Fibroblast of skin of left biceps (primary cell): ENCODE measurements at places on chromosomes 4 and X.

DNA sequence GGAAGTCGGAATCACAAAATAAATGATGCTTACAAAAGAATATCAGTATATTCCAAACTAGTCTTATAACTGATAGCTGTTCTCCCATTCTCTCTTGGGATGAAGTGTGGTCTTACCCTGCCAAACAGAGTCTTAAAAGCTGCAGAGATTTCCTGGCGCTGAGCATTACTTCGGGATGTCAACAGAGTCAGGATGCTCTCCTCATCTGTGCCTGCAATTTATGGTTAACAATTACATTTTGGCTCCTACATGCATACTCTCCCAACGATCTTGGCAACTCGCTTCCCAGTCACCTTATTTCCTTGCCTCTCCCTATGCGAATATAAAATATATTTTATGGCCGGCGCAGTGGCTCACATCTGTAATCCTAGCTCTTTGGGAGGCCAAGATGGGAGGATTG is 12.2 kb downstream of the ANXA5 start:
- DNase-seq, result no peak

DNA sequence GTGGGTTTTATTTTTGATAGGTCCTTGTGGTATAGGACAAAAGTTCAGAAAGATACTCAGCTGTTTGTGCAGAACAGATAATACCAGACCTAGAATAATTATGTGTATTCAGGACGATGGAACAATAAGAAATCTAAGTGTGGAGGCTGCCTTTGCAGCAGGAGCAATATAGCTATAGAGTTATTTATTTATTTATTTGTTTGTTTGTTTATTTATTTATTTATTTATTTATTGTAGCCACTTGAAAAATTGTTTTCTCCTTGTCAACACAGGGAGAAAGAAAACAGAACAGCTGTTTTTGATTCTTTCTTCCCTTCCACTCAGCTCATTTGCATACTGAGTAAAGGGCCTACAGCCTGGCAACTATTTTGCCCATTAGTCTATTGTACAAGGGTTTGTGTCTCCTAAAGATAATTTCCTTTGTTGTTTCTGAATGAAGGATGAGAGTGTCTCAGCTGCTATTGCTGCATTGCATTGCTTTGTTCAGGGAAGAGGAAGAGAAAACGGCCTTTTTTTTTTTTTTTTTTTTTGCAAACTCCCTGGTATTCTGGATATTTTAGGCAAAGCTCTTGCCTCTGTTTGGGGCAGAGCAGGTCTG is 56.0 kb upstream of the ESX1 start:
- DNase-seq, result no peak

DNA sequence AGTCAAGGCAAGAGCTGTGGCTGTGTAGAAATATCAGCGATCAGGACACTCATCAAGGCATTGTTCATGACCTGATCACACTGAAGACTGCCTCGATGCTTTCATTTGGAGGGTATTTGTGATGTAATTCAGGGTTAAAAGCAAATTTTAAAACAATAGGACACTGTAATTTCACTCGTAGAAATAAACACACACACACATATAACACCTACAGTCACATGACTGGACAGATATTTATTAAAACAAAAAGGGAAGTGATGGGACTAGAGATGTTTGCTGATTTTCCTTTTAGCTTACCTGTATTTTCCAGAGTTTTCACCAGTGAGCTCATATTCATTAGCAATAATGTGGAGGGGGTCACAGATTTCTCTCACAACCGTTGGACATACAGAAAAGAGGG is 51.1 kb upstream of the KDR start:
- DNase-seq, result no peak

DNA sequence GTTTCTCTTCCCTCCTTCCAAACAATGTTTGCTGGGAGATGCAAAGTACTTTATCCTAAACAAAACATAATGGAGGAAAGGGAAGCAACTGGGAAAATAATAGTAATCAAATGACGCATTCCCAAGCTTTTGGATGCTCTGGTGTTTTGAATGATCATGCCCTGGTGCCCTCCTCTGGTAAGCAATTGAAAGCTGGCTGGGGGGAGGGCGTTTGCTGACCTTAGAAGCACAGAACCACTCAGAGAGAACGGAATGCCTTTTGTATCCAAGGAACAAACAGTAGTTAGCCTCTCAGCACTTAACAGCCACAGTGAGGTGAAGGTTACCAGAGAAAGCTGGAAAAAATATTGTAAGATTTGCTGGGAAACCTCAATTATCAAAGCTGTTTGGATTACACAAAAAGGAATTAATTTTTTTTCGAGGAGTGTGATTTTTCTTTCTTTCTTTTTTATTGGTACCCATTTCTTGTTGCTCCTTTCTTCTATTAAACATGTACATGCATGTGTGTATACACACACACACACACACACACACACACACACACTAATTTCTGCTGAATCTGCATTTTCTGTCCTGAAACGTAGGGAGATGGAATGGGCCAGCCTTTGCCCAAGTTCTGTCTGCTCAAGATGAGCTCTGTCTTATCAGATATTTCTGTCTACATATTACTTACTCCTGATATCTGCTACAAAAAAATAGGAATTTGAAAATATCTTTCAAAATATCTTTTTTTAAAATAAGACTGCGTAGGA is 155.8 kb upstream of the IGFBP7 start:
- no peak for DNase-seq

GRCh38 chr4:23384741-23385140 is 505.1 kb downstream of the PPARGC1A start:
- DNase-seq, result peak; percentile 3

DNA sequence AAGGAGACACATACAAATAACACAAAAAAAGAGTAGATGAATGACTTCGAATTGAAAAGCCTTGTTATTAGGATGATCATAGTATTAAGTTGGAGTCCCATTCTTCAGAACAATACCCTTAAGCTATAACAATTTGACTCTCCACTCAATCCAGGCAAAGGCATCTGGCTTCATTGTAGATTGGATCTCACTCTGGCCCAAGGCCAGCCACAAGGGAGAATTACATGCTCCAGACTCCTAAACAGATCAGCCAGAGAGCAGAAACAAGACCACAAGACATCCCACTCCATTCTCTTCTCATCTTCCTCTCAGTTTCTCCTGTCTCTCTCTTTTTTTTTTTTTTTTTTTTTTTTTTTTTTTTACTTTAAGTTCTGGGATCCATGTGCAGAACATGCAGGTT is 213.9 kb downstream of the DHX15 start:
- no peak for DNase-seq

DNA sequence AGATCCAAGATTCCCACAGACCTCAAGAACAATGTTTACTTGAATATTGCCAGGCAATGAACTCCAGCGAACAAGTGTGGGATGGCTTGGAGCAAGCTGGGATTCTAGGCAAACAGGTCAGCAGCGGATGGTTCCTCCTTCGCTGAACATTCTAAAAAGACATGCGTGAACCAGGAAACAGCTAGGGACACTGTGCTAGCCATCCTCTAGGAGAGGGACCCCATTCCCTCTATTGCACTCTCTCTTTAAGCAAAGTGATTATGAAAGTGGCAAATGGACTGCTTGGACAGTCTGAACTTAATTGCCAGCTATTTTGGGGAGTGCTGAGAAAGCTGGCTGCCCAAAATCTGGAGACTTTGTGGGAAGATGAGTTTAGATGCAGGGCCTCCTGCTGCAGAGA is 29.9 kb upstream of the TEC start:
- no peak for DNase-seq
